Occipital lobe (tissue), 3 donors: ENCODE measurements at places on chromosomes 4 and X.

DNA sequence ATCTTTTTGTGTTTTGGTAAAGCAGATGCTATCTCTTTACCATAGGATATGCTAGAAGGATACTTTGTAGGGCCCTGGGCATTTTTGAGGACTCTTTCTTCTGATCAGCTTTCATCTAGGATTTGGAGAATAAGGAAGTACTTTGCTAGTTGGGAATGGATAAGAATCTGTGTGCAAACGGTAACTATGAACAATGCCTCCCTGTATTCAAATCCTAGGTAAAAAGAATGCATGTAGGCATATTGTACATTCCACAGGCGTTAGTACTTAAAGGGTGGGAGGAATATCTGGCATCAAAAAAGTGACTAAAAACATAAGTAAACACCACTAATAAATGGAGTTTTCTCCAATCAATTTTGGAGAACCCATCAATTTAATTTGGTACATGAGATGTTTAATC lies 59.7 kb downstream of the SH3BGRL start:
- DNase-seq, result no peak

- DNase-seq, result no peak
These were observed 45.1 kb downstream of the KDR start for GRCh38 chr4:55080174-55080865.

DNA sequence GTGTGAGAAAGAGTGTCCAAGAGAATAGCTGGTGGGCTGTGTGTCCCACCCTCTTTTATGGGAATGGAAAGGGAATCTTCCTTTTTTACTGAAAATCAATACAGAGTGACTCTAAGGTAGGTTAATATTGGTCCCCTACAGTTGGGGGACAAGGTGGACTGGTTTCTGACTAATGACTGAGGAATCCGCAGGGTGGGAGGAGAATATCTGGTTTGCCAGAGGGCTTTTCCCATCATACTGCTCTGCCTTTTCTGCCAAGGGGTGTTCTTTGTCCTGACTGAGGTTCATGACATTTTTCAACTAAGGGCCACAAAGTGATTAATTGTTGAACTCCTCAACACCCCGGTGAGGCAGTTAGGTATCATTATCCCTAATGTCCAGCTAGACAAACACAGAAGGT lies 261.6 kb downstream of the SPATA18 start:
- no peak for DNase-seq

- no peak for DNase-seq
These were observed 141.7 kb downstream of the HHIP start for GRCh38 chr4:144787365-144788258.

DNA sequence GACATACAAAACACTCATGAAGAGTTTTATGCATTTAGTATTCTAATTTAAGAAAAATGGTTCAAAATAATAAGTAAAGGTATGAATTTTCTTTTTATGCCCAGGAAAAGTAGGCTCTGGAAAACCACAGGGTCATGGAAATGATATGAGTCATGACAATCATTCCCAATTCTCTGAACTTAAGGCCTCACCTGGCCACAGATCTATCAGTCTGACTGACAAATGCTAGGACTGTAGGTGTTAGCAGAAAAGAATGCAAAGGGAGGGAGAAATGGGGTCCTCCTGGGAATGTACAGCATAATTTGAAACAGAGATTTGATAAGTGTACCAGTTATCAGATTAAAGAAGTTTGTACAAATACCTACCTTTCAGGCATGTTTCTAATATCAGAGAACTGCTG lies 270.5 kb upstream of the ARSJ start:
- DNase-seq, result no peak

- no peak for DNase-seq
These were observed 618 bp upstream of the FOXO4 start for GRCh38 chrX:71095033-71095432.

DNA sequence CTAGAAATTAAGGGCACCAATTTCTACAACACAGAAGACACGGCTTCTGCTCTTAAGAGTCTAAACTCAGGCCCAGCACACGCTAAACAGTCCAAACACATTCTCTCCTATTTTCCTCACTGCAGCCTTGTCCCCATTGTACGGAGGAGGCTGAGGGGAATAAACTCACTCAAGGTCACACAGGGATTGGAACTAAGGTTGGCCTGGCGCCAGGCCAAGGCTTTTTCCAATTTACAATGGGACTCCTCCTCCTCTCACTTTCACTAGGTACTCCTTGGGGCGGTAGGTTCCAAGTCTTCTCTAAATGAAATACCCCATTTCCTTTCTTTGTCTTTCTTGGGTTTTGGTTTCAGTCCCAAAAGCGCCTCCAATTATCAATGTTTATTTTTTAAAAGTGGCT lies 48.7 kb upstream of the CRMP1 start:
- DNase-seq, result no peak

GRCh38 chr4:100889401-100889800 lies 371.6 kb upstream of the EMCN start:
- DNase-seq, result no peak

DNA sequence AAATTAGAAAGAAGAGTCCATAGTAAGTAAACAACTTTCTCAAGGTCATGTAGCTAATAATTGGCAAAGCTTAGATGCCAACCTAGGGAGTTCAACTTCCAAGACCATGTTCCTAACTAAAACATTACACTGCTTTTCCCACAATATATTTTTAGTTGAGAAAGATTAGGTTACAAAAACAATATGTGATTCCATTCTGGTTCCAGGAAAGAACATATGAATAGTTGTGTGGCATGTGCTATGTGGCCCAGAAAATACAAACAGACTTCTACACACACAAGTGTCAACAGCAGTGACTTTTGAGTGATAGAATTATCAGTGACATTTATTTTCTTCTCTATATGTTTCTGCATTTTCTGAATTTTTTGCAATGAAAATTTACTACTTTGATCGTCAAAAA lies 62.7 kb upstream of the EDNRA start:
- DNase-seq, result no peak

DNA sequence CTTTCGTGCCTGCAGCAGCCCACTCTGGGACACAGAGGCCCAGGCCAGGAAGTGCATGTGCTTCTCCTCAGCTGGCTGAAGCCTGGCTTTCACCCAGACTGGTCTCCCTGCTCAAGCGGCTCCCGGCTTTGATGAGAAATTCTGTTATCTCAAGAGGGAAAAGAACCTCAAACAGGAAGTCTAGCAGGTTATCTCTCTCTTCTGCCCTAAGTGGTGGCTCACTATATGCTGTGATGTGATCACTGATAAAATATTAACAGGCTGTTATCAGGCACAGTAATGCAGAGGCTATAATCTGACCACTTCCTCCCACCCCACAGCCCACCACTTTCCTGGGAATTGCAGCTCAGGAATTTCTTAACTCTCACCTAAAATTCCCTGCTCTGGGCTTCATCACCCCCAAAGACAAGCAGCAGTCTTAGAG lies 13.3 kb downstream of the CLDN2 start:
- DNase-seq, result no peak

- DNase-seq, result no peak
These were observed 32.0 kb upstream of the SMARCAD1 start for GRCh38 chr4:94175553-94176261.

DNA sequence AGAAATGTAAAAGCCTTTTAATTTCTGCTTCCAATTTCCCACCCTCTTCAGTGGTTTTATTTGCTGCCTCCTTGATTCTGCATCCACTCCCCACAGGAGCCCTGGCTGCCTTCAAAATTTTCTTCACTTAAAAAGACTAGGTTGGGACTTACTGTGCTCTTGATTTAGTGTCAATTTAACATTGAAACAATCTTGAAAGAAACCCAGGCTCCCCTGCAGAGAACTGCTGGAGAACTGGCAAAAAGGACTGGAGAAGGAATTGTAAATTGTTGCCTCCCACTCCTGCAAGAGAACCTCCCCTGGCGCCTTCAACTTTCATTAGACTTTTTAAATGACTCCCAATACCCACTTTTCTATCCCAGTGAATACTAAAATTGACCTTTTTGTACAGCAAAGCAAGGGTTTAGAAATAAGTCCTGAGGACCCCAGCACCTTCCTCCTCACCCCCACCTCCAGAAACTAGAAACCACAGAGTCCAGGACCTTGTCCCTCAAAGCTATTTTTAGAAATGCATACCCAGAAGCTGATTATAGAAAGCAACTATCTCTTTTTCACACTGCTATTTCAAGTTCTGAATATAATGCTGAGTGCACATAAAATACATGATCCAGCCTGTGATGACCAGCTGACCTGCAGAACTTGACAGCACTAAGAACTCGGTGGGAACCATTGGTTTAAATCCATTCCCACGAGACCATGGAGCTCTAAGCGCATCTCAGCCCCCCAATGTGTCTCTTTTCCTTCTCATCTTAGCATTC lies 155.5 kb downstream of the INPP4B start:
- DNase-seq, result no peak

- no peak for DNase-seq
These were observed 196.0 kb upstream of the TLL1 start for GRCh38 chr4:165677081-165677480.

DNA sequence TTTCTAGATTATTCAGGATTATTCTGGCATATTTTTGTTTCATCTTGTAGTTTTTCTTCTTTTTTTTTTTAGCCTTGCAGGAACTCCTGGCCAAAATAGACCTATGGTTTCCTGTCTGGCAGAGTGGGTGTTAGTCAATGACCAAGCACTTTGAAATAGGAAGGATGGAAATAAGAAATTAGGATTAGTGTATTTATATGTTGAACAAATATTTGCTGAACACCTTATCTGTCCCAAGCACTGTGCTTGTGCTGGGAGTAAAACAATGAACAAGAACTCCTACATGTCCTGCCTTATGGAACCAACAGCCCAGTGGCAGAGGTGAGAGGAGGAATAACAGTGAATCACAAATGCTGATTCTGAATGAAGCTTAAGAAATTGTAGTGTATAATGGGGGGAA lies 4.5 kb downstream of the MMRN1 start:
- no peak for DNase-seq

- DNase-seq, result no peak
These were observed 28.8 kb downstream of the CCNI start for GRCh38 chr4:77047037-77047436.

GRCh38 chrX:1493412-1493811 lies 40.7 kb upstream of the ASMTL start:
- DNase-seq, result no peak

- DNase-seq, result no peak
These were observed 193.0 kb upstream of the RPS6KA3 start for GRCh38 chrX:20459410-20460350.

DNA sequence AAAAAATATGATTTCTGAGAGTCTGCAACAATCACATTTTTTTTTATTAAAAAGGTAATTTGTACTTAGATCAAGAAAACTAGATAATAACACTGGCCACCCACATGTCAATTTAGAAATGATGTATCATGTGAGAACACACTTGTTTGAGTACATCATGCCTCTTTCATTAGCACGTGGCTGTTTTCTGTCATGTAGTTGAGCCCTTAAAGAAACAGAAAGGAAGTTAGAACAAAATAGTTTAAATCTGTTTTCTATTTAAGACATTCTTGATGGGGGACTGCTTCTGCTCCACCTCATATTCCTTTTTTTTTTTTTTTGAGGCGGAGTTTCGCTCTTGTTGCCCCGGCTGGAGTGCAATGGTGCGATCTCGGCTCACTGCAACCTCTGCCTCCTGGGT lies 207.5 kb downstream of the NSUN7 start:
- DNase-seq, result no peak

GRCh38 chr4:113619526-113619925 lies 142.0 kb downstream of the CAMK2D start:
- no peak for DNase-seq

DNA sequence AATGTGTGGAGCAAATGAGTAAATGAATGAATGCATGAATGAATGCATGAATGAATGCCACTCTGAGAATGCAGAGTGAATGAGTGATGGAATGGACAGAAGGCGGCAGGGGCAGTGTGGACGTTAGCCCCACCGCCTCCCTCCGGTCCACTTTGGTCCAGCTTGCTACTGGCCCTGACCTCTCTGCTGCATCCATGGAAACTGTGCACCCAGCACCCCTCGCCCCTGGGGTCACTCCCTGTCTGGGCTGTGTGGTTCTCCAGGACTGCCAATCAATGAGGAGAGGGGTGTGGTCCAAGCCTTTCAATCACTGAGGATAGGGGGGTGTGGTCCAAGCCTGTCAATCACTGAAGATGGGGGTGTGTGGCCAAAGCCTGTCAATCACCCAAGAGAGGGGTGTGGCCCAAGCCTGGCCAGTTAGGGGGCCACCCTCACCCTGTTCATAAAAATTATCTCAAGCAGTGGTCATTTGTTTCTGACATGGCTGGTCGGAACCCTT lies 39.2 kb upstream of the ASMTL start:
- no peak for DNase-seq

DNA sequence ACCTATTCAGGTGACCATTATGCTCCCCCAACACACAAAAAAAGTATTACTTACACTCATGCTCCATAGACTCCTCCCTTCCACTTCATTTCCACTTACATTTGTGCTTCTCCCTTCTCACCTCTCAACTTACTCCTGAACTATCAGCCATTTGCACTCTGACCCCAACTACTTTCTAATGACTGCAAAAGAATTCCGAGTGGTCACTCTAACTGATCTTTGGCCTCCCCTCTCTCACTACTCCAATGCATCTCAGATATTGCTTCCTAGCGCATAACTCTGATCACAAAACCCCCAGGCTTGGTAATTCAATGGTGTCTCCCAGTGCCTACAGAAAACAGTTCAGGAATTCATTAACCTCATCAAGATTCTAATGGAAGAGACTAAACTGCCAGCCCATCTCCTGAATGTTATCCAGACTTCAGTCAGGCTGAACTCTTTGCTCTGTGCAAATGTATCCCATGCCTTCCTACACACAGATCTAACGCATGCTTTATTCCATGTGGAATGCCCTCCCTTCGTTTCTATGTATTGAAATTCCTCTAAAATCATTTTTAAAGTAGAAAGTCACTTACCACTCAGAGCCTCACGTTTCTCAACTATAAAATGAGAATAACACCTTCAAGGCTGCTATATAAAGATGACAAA lies 61.1 kb downstream of the FRYL start:
- DNase-seq, result no peak

DNA sequence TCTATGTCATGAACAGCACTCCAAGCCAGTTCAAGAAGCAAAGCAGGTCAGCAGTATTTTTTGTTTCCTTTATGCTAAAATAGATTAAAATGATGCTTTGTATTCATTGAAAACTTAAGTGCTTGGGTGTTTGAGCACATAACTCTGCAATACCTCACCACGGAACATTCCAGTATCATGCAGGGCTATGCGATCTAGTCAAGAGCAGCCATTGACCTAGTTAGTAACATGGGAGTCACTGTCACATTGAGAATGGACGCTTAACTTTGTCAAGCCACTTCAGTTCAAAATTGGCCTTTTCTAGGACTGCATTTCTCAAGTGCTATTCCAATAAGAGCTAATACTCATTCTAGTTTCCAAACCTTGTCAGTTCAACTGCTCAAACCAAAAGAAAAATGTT lies 160.1 kb upstream of the FSTL5 start:
- no peak for DNase-seq

GRCh38 chrX:42195506-42195905 lies 272.2 kb upstream of the CASK start:
- no peak for DNase-seq
